Cardiac muscle cell (in vitro differentiated cells and primary cell): ENCODE measurements at places on chromosomes 12 and 14. TPM values are rescaled to one million over a fixed set of nuclear protein-coding genes. Genes with fewer than 3 reads are reported as not detected.

Gene CIDEB
- total RNA-seq = not detected in 2 replicates

Gene KRT5
- not detected in 2 replicates for total RNA-seq

GRCh38 chr12:66767536-66767935, 88.7 kb upstream of the GRIP1 start:
- peaks cover 21% of the 10 kb centered on the region for H3K4me1 ChIP-seq
- no peaks in the 10 kb centered on the region for H3K27me3 ChIP-seq
- H3K27ac ChIP-seq = no peak overlapping the region
- H3K36me3 ChIP-seq = no peaks in the 10 kb centered on the region

- H3K36me3 ChIP-seq = no peaks in the 10 kb centered on the region
- DNase-seq = no peak
- no peaks in the 10 kb centered on the region for H3K4me1 ChIP-seq
These were observed 644.9 kb upstream of the FLRT2 start for GRCh38 chr14:84885061-84885460.
